ENCODE measurements at places on chromosomes 1 and 21.
A peak's percentile ranks its signal among the peaks of the same experiment; 100 is the strongest.

DNA sequence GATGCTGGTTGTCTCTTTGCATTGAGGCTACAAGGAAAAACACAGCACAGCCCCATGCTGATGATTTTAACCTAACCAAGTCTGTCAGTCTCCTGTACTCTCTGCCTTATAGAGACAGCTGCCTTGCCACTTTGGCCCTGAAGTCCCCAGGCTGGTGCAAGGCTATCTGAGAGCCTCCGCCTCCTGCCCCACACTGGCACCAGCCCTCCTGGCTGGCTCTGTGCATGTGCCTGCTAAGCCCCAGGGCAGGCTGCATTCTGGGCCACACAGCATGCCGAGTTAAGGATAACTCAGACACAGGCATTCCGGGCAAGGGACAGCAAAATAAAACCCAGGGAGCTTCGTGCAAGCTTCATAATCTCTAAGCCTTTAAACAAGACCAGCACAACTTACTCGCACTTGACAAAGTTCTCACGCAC is 910 bp downstream of the RUNX1 start:
- no peak for DNase-seq

DNA sequence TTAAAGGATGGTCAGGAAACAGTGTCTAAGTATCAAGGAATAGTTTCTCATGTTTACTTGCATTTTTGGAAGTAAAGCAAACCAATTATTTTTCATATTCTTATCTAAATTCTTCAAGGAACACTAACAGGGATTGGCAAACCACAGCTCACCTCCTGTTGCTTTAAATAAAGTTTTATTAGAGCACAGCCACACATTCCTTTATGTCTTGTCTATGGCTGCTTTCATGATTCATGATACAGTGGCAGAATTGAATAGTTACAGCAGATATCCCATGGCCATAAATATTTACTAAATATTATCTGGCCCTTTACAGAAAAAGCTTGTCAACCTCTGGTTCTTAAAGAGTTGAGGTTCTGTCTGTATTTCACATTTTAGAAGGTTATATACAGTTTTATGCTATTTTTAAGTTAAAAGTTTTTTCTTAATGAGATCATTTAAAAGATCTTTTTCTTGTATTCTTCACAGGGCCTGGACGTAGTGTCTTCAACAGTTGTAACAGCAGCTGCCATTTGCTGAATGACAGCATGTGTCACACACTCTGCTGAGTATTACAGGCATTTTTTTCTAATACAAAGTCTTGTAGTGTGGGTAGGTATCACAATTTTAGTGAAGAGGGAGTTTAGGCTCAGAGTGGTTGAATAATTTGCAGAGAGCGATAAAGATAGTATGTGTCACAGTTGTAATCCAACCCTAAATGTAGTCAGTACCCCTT is 2.6 kb downstream of the ZNF691 start:
- no peak for DNase-seq

GRCh38 chr1:231278100-231278790 is 37.2 kb downstream of the GNPAT start:
- no peak for DNase-seq

DNA sequence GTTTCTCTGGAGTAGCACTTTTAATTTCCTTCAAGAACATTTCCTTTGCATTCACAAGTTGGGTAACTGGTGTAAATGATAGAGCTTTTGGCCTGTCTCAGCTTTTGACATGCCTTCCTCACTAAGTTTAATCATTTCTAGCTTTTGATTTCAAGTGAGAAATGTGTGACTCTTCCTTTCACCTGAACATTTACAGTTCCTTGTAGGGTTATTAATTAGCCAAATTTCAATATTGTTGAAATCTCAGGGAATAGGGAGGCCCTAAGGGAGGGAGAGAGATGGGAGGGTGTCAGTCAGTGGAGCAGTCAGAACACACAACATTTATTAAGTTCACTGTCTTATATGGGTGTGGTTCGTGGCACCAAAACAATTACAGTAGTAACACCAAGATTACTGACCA is 14.2 kb downstream of the AADACL3 start:
- DNase-seq: no peak

DNA sequence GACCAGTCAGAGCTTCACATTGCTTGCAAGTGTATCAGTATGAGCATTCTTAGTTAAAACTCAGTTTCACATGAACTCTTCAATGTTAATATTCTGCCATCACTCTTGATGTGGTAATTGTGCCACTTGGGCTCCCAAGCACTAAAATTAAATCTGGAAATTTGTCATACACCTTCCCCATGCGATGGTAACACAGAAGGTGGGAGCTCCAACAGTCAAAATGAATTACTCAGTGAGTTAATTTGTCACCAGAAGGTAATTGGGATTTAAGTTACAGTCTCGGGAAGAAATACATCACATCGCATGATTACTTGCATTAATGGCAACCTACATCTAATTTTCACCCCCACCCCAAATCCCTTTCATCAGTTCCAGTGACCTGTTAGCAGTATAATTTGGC is 376.5 kb upstream of the DAB1 start:
- no peak for DNase-seq

DNA sequence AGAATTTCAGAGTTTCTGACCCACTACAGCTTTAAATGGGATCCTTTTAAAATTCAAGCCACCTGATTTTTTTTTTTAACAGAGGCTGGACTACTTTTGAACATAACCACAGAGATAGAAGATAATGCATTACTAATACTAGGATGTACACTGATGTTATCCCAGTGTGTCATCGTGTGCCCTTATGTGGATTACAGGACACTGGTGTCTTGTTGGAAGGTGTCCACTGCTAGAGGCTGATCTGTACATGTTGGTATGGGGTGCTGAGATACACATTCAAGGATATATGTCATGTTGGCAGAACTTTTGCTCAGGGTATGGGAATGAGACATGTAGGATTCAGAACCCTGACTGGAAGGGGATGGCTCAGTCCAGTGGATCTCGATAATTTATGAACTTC is 56.3 kb downstream of the INAVA start:
- no peak for DNase-seq

DNA sequence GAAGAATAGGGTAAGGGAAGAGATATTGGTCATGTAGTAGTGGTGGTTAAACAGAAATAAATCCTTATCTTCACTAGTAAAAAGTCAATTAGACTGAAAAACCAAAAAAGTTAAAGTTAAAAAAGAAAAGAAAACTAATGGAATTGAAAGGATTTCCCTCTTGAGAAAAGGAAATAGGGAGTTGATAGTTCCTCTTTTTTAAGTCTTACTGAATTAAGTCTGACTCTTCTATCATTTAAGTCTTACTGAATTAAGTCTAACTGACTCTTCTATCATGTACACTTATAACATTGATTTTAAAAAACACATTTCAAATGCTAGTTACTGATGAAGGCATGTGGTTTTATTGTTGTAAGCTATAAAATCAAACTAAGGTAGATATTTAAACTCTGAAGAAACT is 49.5 kb upstream of the TENT5C start:
- DNase-seq: no peak

DNA sequence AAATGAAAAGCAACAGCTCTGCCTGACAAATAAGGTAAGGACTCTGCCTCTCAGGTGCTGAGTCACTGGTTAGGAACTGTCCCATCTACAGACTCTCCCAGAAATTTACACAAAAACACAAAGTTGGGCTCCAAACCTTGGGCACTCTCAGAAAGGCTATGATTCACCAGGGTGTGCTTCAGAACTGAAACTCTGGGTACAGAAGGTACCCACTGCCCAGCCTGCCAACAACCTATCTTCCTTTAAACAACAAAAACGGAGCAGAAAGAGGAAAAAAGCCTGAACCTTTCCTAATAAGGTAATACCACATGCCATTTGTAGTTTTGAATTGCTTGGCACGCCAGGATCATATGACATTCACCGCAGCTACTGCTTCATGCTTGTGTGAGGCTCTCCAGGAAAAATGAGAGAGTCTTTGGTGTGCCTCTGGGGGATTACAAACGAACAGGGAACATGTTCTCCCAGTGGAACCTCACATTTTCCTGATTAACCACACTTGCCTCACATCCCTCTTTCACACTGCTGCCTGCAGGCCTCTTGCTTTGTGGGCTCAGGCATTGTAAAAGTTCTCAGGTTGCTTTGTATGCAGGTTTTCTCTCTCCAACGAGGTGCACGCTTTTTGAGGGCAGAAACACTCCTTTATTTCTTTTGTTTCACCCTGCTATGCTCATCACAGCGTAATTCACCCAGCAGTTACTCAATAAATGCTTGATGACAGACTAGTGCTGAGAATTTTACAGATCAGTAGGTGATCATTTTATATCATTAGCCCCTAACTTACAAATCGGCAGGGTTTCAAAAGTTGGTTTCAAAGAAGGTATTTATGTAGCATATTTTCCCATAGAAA is 65.1 kb downstream of the GADD45A start:
- DNase-seq: no peak

DNA sequence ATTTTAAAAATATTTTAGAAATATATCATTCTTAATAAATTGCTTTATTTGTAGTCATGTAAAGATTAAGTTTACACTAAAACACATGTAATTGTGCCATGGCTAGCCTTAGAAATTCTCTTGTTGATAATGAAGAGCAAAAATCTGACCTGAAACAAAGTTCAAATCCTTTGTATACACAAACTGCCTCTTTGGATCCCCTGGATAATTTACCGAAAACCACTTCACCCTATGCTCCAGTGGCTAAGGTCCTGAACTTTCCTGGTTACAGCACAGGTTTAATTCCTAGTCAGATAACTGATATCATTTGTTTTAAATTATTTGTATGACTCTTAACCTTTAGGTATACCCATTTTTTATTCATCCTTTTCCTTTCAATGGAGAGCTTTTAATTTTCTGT is 1093.2 kb upstream of the ADGRL4 start:
- no peak for DNase-seq

GRCh38 chr1:223474804-223475203 is 81.6 kb downstream of the CCDC185 start:
- DNase-seq: no peak

- DNase-seq: no peak
Measured at GRCh38 chr1:233261695-233262094, 33.8 kb downstream of the PCNX2 start.

DNA sequence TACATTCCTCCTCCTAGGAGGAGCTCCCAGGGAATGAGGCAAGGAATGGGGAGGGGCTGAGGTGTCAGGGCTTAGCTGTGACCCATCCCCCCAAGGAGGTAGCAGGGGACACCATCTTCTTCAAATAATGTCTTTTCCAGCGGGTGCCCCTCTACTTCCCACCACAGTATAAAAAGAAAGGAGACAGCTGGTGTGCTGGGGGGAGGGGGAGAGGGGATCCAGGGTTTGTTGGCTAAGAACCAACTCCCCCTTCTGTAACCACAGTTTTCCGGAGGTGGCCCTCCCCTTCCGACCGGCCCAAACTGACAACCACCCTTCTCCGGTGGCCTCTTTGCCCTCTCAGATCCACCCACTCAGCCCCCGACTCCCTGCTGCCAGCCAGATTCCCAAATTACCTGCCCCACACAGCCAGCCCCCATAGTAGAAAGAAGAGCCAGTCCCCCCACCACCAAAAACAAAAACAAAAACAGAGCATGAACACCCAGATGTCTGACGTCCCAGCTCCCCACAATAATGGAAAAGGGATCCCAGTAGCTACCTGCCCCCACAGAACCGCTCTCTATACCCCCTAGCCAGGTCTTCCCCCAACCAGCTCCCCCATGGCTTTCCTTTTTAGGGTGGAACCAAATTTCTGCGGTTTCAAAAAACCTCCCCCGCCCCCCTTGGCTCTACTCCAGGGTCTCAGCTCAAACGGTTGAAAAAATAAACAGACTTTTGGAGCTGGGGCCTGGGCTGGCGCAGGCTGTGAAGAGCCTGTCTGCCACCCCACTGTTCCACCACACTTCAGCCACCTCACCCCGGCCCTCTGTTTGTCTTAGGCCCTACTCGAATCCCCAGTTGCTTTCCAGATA is 2.1 kb downstream of the ARHGEF2 start:
- DNase-seq: peak; percentile 51

All from stimulated activated CD4-positive, alpha-beta T cell treated with anti-CD3 and anti-CD28 coated beads, Interleukin-4, amount 100 ng/mL, for 4 hours (primary cell).